CD4-positive, alpha-beta T cell treated with Interleukin-6 at 100 ng/mL for 8 hours (primary cell): ENCODE measurements at places on chromosomes 12 and 14.
A peak's percentile ranks its signal among the peaks of the same experiment; 100 is the strongest.

GRCh38 chr12:82517808-82518207 lies 159.5 kb downstream of the METTL25 start:
- no peak for DNase-seq

- no peak for DNase-seq
Measured at GRCh38 chr12:123713823-123714585, 1.9 kb downstream of the ATP6V0A2 start.

GRCh38 chr14:82755923-82756322 lies 1222.3 kb upstream of the SEL1L start:
- no peak for DNase-seq

DNA sequence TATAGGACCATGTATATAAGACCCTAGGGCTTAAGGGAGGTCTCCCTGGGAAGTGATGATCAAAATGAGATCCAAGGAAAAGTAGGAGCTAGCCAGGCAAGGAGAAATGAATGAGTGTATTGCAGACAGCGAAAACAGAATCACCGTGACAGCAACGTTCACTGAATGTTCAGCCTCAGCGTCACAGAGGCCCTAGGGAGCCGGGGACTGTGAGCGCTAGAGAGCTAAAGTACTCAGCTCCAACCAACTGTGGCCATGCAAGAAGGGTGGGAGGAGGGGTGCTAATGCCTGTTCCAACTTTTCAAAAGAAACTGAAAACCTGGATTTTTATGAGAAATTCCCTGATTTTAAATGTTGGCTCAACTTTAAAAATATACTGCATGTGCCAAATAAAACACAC lies 105.5 kb upstream of the CCND2 start:
- no peak for DNase-seq

DNA sequence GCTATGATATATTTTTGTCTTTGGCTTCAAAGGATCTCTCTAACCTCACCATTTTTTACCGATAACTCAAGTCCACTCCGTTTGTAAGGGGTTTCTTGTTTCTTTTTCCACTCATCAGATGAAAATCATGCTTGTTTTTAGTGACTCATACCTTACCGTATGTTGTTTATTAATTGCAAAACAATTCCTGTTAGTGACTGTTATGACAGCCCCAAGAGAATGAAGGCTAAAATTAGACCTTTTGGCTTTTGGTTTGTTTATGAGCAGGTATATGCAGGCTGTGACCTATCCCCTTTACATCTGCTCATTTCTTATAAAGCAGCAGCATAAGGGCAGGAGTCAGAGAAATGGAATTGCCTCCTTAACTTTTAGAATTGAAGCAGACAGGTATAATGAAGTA lies 319.8 kb downstream of the CEP128 start:
- DNase-seq = no peak

DNA sequence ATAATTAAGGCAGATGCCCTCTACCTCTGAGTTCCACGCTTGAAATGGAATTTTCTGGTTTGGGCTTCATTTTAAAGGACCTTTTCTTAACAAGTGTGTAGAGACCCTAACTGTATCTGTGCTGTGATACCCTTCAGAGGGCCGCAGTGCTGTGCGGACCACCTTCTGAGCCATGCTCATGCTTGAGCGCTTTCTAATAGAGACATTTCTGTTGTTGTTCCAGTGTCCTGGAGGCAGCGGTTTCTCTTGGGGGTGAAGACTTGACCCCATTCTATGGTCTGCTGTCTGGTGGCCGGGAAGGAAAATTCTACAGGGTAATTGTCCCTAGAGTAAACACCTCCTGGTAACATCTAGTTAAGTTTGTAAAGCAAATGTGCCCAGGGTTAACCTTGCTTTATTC lies 46.7 kb upstream of the BCL7A start:
- DNase-seq = no peak

DNA sequence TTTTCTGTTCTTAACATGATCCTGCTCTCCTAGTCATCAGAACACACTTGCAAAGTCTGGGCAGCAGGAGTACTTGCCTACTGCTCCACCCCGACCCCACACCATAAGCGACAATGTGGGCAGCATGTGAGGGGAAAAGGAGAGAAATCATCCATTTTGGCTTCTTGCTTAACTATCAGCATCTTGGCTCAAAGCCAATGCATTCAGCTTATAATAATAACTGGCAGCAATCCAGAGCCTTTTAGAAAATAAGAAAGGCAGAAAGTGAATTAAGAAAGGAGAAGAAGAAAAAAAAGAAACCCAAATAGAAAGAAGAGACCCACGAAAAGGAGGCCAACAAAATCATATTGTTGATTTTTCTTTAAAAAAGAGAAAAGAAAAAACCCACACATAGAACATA lies 930.8 kb downstream of the BCL11B start:
- no peak for DNase-seq

- DNase-seq = no peak
Measured at GRCh38 chr12:12396694-12397093, 39.8 kb downstream of the BORCS5 start.

GRCh38 chr14:32514681-32515080 lies 185.6 kb downstream of the AKAP6 start:
- no peak for DNase-seq

- no peak for DNase-seq
Measured at GRCh38 chr12:131785763-131786330, 42.3 kb upstream of the MMP17 start.

DNA sequence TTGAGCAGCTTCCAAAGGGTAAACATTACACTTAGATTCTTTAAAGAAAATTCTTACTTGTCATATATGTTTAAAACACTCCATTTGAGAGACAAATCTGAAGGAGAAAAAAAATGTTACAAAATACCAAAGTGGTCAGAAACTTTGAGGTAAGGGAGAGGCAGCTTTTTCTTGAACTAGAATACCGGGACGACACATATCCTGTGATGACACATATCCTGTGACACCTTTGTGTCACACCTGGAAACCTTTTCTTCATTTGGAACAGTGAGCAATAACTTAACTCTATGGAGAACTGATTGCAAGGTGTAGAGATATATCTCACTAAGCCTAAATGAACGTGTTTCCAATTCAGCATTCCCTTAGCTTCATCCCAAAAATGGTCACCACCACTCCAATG lies 4.6 kb upstream of the GRIN2B start:
- no peak for DNase-seq

DNA sequence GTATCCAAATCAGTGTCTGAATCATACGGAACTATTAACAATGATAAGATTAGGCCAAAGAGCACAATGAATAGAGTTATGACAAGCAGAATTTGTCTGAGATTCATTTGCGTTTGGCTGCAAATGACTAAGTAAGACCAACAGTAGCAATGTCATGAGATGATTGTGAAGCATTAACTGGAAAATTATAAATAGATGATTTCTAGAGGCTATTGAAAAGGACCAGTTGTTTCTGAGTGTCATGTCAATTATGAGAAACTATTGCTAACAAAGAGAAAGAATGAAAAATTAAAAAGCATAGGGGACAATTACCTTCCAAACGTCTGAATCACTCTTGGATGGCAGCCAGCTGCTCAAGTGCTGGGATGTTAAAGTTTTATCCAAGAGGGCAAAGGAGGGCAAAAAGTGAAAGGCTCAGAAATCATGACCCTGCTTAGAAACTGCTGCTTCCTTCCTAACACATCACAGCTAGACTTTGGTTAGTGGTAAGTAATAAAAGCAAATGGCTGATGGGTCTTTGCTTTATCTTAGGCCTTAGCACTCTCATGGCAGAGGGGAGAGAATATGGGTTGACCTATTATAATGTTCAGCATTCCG lies 89.0 kb downstream of the AKAP6 start:
- no peak for DNase-seq

DNA sequence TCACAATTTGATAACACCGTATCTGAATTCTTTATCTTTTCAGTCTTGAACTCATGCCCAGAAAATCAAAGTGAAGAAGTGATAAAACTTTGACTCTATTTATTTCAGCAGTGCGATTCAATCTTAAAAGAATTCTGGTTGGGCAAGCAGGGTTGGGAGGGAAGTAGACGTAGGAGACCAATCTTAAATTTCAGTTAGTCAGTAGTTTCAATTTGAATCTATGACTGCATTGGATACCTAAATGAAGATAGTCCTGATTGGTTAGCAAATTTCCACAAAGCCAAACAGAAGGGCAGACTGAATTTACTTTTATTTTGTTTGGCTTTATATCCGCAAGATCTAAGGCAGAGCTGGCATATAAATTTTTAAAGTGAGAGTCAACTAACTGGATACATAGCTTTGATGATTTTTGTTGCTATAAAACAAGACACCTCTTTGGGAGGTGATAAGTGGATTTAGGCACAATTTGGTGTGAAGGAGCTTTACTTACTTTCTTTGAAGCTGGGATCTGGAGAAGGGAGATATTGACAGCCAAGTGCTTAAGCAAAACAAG lies 2.6 kb downstream of the ACSS3 start:
- no peak for DNase-seq

DNA sequence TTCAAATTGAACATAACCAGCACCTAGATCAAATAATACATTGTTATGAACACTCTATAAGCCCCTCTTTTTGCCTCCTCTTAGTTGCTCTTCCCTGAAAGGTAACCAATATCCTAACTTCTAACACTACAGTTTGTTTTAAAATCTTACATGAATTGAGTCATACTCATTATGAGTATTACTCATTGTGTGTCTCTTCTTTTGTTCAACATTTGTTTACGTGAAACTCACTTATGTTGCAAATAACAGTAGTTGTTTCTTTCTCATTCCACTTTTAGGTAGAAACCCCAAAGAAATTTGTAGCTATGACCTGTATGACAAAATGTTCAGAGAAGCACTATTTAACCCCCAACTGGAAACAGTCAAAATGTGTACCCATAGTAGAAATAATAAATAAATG lies 6.6 kb downstream of the LRRC9 start:
- no peak for DNase-seq

DNA sequence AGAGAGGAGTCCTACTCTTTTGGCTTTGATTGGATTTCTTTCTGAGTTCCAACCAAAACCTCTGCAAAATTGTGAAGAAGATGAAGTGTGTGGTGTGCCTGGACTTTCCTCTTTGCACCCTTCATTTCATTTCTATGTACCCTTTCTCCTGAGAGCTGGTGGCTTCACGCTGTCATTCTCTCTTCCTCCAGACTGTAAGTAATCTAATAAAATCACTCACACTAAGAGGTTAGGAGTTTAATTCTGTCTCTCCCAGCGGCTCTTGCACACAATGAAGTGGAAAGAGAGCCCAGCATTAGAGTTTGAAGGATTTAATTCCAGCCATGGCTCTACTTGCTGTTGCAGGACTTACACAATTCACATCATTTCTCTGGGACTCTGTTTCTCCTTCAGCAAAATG lies 37.8 kb upstream of the CRADD start:
- no peak for DNase-seq

GRCh38 chr12:8064131-8064530 lies 2.0 kb downstream of the C3AR1 start:
- DNase-seq = no peak

DNA sequence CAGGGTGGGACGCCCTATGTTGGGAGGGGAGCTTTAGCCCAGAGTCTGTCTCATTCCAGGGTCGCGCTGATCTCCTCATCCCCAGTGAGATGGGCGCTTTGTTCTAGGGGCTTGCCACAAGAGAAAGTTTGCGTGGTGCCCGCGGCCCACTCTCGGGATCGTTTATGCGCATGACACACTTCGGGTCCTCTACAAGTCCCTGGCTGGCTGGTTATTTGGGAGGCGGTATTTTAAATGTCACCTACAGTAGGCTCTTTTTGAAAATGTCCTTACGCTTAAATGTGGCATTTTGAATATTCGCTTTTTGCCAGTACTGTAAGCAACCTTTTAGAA lies 541 bp downstream of the GOLT1B start:
- peak; percentile 4 for DNase-seq

- DNase-seq = peak; percentile 79
Measured at GRCh38 chr12:124898200-124898922, 16.1 kb downstream of the UBC start.

DNA sequence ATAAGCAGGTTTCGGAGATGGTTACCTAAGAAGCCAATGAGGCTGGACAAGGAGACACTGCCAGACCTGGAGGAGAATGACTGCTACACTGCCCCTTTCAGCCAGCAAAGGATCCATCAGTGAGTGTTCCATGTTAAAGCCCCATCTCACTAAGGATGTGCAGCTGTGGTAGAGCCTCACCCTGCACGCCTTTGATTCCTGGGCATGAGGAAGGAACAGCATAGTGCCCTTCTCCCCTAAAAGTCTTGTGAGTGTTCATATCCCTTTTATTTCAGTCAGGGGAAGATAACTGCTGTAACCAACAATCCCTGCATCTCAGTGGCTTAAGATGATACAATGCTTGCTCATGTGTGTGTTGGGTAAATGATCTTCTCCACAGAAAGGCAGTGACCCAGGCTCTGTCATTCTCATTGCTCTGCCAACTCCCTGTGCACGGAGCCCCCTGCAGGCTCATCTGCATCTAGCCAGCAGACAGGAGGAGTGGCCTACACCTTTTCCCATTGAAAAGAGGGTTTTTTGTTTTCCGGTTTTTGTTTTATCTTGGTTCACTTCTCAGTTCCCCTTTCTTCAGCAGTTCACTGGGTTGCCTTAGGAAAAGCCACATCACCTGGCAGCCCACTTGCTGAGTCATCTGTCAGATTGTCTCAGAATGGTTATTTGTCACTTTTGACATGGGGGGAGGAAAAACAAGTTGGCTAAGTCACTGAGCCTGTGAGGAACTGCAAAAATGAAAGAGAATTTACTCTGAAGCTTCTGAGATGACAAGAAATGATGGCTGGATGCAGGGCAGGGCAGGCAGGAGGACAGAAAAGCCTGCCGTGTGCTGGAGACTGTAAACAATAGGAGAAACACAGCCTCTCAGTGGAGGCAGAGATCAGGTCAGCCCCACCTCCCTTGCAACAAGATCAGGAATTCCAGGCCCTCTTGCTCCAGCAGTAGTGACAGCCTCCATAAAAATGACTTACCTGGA lies 193.3 kb downstream of the ANO4 start:
- no peak for DNase-seq

- DNase-seq = no peak
Measured at GRCh38 chr12:49298160-49298559, 3.2 kb downstream of the PRPH start.

DNA sequence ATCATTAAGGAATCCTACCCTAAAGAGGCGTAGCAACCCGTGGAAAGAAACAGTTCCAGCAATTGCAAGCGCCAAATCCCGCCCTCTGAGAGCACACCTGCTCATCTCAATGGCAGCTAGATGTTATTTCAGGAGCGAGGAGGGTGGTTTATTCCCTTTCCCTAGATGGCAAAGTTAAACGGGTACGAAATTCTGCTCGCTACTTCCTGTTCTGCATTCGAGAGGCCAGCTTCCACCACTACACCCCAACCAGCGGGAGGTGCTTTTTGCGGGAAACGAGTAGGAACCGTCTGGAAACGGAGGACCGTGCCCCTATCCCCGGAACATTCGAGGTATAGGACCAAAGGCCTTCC lies 536 bp downstream of the VPS29 start:
- peak; percentile 28 for DNase-seq

DNA sequence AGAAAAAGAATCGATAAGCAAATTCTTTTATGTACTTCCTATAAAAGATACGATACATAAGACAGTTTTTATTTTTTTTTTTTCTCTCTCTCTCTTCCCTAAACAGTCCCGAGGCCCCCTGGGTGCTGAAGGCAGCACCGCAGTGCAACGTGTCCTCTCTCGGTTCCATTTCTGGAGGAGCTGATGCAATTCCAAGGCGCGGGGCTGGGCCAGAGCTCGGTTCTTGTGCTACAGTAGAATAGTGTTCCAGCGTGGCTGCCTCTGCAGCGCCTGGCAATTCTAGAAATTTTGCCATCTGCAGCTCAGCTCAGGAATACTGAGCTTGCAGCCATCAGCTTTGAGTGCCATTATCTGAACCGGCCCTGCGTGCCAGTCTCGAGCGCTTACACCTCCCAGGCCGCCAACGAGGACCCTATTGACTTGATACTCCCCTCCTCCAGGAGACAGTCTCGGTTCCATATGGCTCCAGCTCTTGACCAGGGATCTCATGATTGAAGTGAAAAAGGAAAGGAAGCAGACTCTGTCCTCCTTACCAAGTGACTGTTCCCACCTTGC lies 630 bp downstream of the ALDH1L2 start:
- DNase-seq = no peak
